HuH-7 (cell line): ENCODE measurements at places on chromosomes 12 and 14.

GRCh38 chr12:93108985-93109384 lies 179.9 kb upstream of the EEA1 start:
- DNase-seq, result no peak

GRCh38 chr14:70282666-70283065 lies 76.8 kb downstream of the COX16 start:
- DNase-seq, result no peak

GRCh38 chr14:89926694-89927093 lies 27.8 kb downstream of the EFCAB11 start:
- no peak for DNase-seq

- DNase-seq, result peak; percentile 3
Observed at GRCh38 chr12:129868575-129868974, 35.2 kb downstream of the TMEM132D start.

- no peak for DNase-seq
Observed at GRCh38 chr14:48925184-48925583, 661.0 kb downstream of the RPS29 start.

GRCh38 chr12:51131745-51132521 lies 41.0 kb downstream of the TFCP2 start:
- DNase-seq, result no peak

- no peak for DNase-seq
Observed at GRCh38 chr14:99077076-99077843, 194.7 kb downstream of the BCL11B start.

DNA sequence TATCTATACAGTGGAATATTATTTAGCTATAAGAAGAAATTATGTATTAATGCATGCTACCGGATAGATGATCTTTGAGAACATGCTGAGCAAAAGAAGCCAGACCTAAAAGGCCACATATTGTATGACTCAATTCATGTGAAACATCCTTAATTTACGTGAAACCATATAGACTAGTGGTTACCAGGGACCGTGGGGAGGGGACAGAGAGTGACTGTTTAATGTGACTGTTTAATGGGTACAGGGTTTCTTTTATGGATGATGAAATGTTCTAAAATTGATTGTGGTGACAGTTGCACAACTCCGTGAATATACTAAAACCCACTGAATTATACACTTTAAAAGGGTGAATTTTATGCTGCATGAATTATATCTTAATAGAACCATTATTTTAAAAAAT lies 8.5 kb upstream of the BCL7A start:
- no peak for DNase-seq

DNA sequence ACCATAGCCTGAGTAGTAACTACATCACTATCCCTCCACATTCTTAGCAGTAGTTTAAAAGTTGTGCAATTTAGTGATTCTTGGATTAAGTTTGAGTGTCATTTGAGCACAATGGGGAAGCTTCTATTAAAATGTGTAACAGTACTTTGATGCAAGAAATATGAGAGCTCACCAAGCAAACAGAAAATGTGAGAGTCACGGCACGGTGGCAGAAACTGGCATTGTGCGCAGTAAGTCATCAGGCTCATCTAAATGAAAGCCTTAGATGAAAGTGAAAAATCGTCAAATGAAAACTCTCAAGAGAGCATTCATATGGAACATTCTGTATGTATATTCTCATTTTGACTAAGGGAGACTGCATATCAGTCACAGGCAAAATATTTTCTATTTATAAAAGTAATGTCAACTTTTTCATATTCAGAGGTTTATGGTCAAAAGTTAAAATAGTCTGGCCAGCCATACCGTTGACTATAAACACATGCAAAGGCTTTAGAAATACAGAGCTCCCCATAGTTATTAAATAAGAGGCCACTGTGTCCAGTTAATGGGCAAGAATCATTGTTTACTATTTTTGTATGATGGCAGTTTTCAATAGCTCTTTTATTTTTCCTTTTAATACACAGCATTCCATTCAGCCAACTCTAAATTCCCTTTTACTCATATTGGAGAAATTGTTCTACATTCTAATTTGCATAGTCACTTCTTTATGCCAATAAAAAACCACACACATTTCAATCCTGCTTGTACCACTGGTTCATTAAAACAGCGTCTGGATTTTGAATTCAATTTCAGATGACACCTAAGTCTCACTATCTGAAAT lies 167.9 kb downstream of the PRKD1 start:
- DNase-seq, result no peak

GRCh38 chr12:18158774-18159557 lies 69.0 kb upstream of the RERGL start:
- DNase-seq, result no peak

DNA sequence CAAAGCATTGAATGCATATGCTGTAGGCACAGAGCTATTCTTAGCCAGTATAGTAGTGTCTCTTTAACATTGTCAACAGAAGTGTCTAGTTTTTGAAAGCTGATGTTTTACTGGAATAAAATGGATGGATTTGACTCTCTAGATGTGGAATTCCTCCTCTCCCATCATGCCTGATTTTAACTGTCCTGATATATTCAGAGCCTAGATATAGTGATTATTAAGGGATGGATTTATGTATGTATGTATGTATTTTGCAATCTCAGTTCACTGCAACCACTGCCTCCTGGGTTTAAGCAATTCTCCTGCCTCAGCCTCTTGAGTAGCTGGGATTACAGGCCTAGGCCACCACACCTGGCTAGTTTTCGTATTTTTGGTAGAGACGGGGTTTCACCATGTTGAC lies 144.8 kb upstream of the NAV3 start:
- DNase-seq, result no peak

GRCh38 chr14:63308723-63309317 lies 9.9 kb downstream of the GPHB5 start:
- DNase-seq, result peak; percentile 26

DNA sequence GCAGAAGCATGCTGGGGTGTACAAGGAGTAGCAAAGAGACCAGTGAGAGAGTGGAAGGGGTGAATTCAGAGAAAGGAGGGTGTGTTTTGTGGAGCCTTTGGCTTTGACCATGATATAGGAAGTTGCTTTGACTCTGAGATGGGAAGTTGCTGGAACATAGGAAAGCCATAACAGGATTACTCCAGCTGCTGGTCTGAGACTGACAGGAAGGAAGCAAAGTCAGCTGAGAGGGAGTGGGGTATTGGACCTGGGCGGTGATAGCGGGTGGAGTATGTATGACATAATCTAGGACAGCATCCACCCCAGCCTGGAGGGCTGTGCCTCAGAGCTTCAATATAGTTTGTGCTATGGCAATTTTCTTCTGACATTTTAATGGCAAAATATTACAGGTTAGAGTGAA lies 324.4 kb downstream of the PDZRN4 start:
- DNase-seq, result no peak

- DNase-seq, result no peak
Observed at GRCh38 chr12:123928274-123928865, 44.3 kb downstream of the CCDC92 start.

DNA sequence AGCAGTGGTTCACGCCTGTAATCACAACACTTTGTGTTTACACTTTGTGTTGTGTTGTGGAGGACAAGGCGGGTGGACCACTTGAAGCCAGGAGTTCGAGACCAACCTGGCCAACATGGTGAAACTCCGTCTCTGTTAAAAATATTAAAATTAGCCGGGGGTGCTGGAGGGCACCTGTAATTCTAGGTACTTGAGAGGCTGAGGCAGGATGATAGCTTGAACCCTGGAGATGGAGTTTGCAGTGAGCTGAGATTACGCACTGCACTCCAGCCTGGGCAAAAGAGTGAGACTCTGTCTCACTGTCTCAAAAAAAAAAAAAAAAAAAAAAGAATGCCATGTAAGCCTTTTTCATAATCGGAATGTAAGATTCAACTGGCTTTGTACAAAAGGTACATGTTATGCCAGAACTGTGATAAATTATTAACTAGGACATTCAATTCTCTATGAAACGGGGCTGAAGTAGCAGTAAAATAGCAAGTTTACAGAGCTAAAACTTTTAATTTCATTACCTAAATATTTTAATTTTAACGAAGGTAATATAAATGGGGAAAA lies 13.9 kb upstream of the PITPNM2 start:
- DNase-seq, result no peak

DNA sequence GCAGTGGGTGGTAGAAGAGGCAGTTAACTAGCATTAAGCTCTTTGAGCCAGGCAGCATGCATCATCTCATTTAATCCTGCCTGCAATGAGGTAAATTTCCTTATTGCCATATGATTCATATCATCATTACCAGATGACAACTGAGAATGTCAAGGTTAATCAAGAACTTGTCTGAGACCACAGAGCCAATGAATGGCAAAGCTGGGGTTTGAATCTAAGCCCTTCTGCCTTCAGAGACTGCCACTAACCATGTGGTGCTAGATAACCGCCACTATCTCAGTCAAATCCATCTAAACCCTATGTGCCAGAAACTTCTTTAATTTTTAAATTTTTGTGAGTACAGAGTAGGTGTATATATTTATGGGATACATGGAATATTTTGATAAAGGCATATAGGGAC lies 77.8 kb upstream of the GRIP1 start:
- no peak for DNase-seq

- DNase-seq, result no peak
Observed at GRCh38 chr12:52704464-52704863, 1.1 kb upstream of the KRT77 start.

DNA sequence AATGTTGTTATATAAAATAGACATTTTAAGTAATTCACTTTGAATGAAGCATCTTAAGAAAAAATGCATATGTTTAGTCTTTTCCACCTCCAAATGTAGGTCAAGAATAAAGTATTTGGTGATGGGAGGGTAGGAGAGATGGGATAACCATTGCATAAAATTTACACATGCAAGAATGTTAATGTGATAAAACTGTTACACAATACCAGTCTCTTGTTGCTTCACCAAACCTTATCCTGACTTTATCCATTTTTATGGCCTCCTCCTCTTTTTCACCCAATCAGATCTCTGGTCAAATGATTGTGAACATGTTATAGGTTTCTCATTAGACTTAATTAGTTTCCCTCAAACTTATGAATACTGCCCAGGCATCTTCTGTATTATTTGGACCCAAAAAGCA lies 994.5 kb upstream of the FLRT2 start:
- no peak for DNase-seq

- no peak for DNase-seq
Observed at GRCh38 chr12:29640589-29641345, 143.0 kb downstream of the TMTC1 start.

DNA sequence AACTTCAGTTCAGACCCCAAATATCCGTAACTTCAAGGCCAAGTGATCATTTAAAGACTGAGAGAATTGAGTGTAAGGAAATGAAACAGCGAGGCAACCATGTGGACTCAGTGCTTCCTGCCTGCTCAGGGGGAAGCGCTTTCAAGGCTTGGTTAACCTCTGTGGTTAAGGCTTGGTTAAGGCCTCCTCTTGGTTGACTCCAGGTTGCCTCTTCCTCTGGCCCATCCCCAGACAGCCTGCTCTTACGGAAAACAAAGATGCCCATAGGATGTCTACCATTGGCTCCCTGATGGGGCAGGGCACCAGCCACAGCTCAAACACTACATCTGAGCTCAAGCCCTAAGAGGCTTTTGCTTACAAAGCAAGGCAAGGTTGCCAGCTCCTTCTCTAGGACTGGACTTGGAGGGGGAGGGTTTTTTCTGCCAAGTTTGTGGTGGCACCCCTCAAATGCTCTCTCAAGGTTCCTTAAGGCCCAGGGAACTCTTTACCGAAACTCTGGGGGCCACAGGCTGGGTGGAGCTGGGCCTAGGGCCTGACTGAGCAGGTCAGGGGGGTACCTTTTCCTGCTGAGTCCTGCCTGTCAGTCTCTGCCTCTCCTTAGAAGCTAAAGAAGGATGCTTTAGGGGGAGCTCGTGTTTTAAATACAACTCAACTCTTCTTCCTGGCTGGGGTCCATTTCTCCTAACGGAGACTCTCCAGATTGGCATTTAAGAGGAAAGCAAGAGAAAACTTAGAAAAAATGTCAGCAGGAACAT lies 13.7 kb downstream of the COL2A1 start:
- DNase-seq, result no peak

DNA sequence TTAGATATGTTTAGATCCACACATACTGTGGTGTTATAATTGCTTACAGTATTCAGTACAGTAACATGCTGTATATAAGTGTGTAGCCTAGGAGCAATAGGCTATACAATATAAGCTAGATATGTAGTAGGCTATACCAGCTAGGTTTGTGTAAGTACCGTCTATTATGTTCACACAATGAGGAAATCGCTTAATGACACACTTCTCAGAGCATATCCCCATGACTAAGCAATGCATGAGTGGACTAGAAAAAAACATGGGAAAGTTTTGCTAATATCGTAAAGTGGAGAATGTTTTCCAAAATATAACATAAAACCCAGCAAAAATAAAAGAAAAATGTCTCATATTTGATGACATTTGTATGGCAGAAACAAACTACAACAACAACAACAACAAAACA lies 27.3 kb downstream of the AKAP3 start:
- no peak for DNase-seq

- no peak for DNase-seq
Observed at GRCh38 chr12:120835304-120835612, 68.9 kb downstream of the SPPL3 start.

GRCh38 chr12:5036031-5036430 lies 7.6 kb upstream of the KCNA5 start:
- no peak for DNase-seq

DNA sequence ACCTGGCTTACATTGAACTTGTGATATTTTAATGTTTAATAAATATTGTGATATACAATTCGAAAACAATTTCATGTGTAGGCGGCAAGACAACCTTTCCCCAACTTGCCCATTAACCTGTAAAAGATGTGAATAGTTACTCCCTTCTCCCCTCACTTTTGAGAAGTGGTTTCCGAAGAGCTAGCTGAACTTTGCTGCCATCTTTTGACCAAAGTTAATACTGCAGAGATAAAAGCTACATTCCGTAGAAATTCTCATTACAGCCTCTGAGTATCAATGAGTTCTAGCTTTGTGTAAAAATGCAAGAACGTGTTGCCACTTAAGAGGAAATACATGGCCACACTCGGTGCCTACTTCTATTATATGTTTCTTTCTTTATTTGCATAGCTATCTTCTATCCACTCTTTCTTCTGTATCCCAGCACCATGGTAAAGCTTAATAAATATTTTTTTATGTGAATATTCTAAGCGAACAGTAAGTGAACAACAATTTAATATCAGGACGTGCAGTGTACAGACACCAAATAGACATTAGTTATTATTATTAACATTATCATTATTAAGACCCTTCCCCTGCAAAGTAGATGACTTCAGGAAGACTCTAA lies 105.1 kb upstream of the TMEM260 start:
- peak; percentile 42 for DNase-seq

GRCh38 chr14:21987937-21988336 lies 314.3 kb upstream of the OR4E1 start:
- DNase-seq, result peak; percentile 24

DNA sequence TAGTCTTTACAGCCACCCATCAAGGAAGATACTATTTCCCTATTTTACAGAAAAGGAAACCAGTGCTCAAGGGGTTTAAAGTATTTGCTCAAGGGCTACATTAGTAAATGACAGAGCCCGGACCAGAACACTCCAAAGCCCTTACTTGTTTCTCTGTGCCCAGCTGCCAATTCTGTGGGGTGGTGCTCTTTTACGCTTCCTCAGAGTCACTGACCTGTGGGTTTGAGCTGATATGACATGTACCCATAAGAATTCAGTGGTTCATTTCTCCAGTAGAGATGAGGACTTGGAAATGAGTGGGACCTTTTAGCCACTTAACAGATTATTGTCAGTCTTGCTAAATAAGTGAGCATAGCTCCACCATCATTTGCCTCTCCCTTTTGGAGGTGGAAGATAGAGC lies 37.4 kb upstream of the NKX2-8 start:
- DNase-seq, result no peak

- DNase-seq, result no peak
Observed at GRCh38 chr12:57242329-57242690, 8.7 kb downstream of the STAC3 start.

- DNase-seq, result peak; percentile 5
Observed at GRCh38 chr14:25308244-25308643, 258.3 kb upstream of the STXBP6 start.

GRCh38 chr12:65886996-65887395 lies 62.7 kb downstream of the HMGA2 start:
- DNase-seq, result no peak
